Activated CD4-positive, alpha-beta T cell treated with anti-CD3 and anti-CD28 coated beads for 4 hours (primary cell): ENCODE measurements at places on chromosomes 2 and 18.

- no peak for DNase-seq
Measured at GRCh38 chr2:136060416-136060815, 57.5 kb downstream of the CXCR4 start.

- DNase-seq = no peak
Measured at GRCh38 chr2:153291718-153292117, 186.8 kb downstream of the RPRM start.

- no peak for DNase-seq
Measured at GRCh38 chr18:8773980-8774379, 68.6 kb downstream of the MTCL1 start.

- no peak for DNase-seq
Measured at GRCh38 chr2:190678444-190679162, 29.7 kb downstream of the NAB1 start.

DNA sequence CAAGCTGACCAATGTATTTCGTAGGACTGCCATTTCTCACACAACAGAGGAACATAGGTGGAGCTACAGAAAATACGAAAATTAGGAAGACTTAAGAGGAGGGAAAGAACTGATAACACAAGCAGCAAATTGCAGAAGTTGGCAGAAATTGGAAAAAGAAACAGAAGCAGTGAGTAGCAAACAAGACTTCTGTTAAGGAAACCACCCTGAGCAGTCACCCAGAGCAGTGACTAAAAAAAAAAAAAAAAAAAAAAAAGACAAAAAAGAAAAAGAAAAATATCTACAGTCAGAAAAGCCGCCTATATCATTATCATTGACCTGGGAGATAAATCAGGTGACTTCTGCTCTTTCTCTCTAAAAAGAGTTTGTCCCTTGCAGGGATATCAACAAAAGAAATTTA lies 21.4 kb downstream of the STK17B start:
- DNase-seq = no peak

- DNase-seq = peak; percentile 59
Measured at GRCh38 chr2:207165121-207166038, at the start of gene KLF7. TSS of gene KLF7 (minus strand) at chr2:207165948. CDS start at chr2:207165568, 380 bp downstream.

DNA sequence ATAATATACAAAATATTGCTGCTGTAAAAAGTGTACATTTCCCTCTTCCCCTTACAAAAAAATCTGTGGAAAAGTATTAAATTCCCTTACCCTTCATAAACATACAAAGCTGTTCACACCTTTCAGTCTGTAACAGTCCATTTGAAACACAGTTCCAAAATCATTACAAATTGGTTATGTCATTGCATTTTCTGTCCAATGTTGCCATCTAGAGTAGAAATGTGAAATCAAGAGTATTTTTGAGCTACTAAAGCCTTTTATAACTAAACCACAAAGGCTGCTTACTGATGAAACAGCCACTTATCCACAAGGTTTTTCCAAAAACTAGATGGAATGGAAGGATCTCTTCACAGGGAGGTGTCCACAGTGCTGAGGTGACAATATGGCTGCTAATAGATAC lies 72.5 kb downstream of the SS18 start:
- DNase-seq = no peak

DNA sequence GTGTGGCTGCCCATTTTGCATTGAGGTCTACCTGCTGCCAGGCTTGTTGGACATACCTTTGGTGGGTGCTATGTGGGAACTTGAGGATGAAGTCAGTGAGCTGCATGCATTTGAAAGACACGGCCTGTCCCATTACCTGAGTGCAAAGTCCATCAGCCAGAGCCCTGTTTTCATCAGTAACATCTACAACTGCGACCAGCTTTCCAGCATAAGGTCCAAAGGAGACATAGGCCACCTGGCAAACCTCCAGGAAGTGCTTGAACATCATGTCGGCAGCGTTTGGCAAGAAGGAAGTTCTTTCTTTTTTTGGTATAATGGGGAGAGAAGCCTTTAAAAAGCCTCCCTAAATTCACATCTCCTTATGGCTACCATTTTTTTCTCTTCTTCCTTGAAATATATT lies 143.1 kb downstream of the FAM161A start:
- DNase-seq = no peak

- DNase-seq = no peak
Measured at GRCh38 chr2:20588918-20589871, 61.7 kb downstream of the HS1BP3 start.

GRCh38 chr2:73175663-73176204 lies 26.6 kb upstream of the NOTO start:
- peak; percentile 65 for DNase-seq

GRCh38 chr2:64787698-64788097 lies 134.0 kb upstream of the SERTAD2 start:
- no peak for DNase-seq

DNA sequence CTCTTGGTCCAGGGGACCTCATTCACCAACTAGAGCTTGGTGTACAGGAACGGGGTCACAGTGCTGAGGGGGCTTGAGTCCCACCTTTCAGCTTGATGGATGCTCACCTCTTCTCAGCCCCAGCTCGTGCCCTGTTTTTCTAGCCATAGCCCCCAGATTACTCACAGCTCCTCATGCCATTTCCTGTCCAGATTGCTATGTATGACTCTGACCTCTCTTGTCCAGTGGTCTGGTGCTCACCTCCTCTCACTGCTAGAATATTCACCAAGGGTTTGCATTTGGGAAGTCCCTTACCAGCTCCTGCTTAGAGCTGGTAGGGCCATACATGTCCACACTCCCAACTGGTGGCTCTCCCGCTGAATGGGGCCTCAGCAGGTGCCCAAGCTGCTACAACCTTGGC lies 5.9 kb downstream of the LBX2 start:
- no peak for DNase-seq

DNA sequence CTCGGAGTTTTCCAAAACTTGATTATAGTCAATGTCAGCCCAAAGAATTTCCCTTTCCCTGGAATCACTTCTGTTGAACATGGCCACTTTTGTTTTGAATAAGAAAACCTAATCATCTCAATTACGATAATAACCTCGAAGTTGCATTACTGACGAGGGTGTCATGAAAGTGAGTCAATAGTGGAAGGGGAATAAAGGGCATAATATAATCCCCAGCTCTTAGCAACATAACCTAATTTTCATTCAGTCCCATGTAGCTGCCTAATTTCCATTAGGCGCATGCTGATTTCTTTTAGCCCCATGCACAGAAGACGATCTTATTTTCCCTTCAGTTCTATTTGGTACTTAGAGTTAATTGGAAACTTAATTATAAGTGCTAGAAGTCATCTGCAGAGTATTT lies 51.1 kb upstream of the RAPH1 start:
- DNase-seq = no peak

DNA sequence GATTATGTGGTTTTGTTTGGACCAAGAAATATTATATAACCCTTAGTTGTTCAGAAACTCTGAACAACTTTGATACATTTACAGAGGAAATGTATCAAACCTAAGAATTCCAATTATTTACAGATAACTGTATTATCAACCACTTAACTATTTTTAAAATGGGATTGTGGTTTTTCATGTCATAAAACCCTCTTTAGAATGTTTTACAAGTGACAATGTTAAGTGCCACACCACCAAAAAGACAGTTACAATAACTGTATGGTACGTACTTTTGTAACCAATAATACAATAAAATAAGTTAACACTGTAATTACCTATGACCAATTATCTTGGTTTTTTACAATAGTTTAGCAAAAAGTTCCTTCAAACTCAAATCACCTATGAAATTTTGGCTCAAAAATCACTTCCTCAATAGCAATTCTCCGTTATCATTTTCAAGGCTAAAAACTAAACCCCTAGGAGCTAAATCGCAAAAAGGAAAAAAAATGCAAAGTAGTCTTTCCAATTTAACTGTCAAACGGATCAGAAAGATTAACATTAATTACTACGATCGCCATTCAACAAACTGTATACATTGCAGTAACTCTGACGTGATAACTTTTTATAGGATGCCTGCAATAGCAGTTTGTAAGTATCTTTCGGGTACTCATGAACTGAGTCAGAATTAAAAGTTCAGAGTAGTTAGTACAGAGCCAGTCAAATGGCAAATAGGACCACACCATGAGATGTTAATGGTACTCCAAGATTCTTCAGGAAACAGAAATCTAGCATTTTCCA lies 1.5 kb downstream of the ROCK1 start:
- no peak for DNase-seq

GRCh38 chr2:154189953-154190352 lies 318.2 kb downstream of the GALNT13 start:
- no peak for DNase-seq

GRCh38 chr2:23107327-23107941 lies 277.5 kb upstream of the KLHL29 start:
- DNase-seq = no peak

GRCh38 chr2:45328264-45328870 lies 282.7 kb downstream of the SRBD1 start:
- DNase-seq = no peak

- DNase-seq = no peak
Measured at GRCh38 chr18:76338619-76339245, 156.3 kb downstream of the ZNF516 start.

- DNase-seq = no peak
Measured at GRCh38 chr2:72210470-72210869, 62.8 kb upstream of the CYP26B1 start.

DNA sequence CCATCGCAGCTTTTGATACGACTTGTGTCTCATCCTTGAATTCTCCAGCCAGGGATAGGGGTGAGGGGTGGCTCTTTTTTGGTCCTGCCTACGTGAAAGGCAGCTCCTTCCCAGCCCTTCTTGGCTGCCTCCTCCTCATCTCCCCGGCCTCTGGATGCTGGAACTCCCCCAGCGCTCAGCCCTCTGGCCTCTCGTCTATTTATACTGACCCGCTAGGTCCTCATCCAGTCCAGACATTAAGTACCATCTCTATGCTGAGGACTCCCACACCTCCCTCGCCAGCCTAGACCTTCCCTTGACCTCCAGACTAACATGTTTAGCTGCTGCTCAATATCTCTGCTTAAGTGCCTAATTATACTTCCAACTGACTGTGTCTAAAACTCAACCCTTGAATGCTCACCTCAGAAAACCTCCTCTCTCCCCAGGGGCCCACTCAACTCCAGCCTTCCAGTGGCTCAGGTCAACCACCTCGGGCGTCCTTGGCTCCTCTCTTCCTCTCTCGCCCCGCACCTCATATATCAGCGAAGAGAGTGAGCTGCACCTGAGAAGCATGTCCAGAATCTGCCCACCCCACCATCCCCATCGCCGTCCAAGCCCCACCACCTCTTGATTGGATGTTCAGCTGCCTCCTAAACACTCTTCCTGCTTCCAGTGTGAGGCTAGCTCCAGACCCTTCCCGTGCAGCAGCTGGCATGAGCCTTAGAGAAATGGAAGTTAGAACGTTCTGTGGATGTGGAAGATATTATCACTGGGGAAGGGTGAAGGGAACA lies 34.8 kb downstream of the TOGARAM2 start:
- no peak for DNase-seq

- DNase-seq = no peak
Measured at GRCh38 chr2:46538393-46538792, 59.0 kb downstream of the TMEM247 start.

DNA sequence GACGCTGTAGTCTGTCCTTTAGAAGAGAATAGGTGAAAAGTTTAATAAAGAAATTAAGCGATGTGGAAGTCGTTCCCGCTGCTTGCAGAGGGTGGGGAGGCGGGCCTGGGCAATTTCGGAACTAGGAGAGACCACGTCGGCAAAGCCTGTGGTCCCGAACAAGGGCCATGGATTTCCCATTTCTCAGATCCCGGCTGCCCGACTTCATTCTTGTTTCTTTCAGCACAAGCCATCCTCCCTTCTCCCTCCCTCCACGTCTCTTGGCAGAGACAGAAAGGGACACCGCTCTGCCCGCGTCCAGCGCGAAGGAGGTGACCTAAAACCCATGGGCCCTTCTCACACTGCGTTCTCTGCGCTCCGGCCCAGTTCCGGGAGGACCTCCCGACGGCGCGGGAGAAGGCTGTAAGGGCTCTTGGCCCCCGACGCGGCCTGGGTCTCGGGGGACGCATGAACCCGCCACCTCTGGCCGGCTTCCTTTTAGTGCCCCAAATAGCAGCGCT lies 2.2 kb upstream of the BCL2L11 start:
- DNase-seq = no peak

- DNase-seq = no peak
Measured at GRCh38 chr2:146527166-146527565, 1317.7 kb upstream of the ACVR2A start.

DNA sequence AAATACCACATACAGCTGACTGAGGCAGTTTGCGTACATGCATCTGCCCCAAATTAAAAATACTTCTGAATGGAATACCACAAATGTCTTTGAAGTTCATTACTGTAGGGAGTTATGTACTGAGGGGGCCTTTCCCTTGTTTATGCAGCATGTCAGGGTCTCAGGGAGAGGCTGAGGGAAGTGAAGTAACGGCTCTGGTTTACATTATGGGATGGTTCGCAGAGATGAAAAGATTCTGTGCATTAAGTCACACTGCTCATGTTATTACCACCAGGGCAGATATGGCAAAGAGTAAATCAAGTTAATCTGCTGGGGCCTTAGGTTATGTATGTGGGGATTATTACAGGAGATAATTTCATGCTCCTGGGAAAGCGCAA lies 385.9 kb upstream of the RND3 start:
- no peak for DNase-seq

DNA sequence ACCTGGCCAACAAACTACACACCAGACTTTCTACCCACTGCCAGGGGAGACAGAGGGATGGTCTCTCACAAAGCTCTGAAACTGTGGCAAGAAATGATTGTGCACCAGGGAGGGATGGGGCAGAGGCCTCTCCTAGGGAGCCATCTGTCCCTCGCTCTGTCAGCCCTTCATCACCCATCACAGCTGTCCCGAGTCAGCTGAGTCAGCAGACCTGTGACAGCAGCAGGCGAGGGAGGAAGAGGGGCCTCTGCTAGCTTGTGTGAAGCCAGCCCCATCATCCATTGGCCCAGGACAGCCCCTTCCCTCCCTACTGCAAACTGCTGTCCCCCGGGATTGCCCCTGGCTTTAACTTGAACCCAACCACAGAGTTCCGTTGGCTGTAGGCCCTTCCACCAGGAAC lies 5.0 kb downstream of the SH2D6 start:
- DNase-seq = no peak

DNA sequence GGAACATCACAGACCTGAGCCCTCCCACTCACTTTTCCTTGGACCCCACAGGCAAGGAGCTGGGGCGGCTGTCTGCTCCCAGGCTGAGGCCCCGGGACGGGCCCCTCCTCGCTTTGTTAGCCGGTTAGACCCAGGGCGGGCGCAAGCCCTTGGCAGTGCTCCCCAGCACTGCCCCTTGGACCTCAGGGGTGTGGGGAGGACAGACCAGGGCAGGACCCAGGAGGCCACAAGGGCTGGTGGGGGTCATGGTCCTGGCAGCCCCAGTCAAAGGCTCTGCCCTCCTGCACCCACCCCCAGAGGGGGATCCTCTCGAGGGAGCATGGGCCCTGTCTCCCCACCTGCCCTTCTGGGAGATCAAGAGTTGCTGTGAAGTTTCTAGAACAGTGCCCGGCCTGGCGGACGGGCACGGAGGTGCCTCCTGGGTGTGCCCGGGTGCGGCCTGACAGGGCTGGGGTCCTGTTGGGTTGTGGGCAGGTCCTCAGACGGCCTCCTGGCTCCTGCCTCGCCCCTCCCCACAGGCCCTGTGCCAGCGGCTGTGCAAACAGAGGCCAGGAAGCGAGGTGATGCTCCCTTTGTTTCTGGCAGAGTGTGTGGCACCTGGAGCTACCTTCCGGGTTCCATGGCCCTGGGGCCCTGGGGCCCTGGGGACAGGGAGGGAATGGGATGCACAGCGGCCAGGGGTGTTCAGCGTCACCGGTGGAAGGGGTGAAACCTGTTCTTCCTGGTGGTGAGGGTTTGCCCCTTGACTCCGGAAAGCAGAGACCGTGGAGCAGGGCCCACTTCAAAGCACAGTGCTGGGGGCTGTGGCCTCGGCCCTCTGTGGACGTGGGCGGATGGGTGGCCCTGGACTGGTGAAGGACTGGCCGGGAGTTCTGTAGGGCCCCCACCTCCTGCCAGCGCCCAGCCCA lies 2.9 kb upstream of the GAL3ST2 start:
- DNase-seq = no peak
